Adrenal gland (tissue), 19 donors: ENCODE measurements at places on chromosomes 6 and 20.

GRCh38 chr20:10415013-10415650 is 18.9 kb downstream of the MKKS start:
- no peaks in the 10 kb centered on the region for H3K27me3 ChIP-seq
- no peak for DNase-seq
- no peaks in the 10 kb centered on the region for H3K4me1 ChIP-seq
- no peak overlapping the region for H3K27ac ChIP-seq
- peaks cover 11% of the 10 kb centered on the region for H3K36me3 ChIP-seq

DNA sequence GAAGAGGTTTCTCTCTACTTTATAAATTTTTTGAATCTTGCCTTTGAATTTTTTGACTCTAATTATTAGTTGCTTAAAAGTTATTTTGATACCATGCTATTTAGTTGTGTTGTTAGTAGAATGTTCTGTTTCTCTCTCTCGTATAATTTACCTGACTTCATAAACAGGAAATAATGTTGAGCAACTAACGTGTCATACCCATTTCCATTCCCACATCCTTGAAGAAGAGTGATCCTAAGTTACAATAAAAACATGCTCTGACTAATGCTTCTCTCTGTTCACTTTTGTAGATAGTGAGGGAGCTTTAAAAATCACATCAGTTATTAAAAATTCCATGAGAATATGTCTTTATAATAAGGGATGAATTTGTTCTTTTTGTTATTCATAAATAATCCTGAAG is 69.7 kb downstream of the SAMD5 start:
- no peak for DNase-seq
- no peaks in the 10 kb centered on the region for H3K4me1 ChIP-seq
- H3K27me3 ChIP-seq: no peaks in the 10 kb centered on the region
- no peak overlapping the region for H3K4me3 ChIP-seq
- H3K27ac ChIP-seq: no peak overlapping the region

DNA sequence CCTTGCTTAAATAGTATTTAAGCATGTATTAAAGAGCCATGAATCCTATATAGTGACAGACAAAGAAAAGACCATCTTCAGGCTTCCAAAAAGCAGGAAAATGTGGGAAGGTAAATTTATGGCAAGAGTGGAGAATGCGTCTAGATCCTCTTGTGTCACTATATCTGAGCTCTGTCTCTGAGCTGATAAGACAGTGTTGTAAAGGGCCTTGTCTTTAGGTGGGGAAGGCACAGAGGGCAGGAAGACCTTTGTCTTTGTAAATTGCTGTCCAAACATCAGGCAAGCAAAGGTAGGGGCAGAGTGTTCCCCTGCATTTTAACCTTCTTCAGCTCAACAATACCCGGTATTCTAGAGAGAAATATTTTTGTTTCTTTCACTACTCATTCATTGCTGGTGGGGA is 33.9 kb upstream of the MBOAT1 start:
- H3K4me3 ChIP-seq: no peak overlapping the region
- no peak overlapping the region for H3K27ac ChIP-seq
- no peaks in the 10 kb centered on the region for H3K36me3 ChIP-seq
- no peak for DNase-seq
- H3K4me1 ChIP-seq: no peaks in the 10 kb centered on the region
- H3K27me3 ChIP-seq: no peaks in the 10 kb centered on the region

DNA sequence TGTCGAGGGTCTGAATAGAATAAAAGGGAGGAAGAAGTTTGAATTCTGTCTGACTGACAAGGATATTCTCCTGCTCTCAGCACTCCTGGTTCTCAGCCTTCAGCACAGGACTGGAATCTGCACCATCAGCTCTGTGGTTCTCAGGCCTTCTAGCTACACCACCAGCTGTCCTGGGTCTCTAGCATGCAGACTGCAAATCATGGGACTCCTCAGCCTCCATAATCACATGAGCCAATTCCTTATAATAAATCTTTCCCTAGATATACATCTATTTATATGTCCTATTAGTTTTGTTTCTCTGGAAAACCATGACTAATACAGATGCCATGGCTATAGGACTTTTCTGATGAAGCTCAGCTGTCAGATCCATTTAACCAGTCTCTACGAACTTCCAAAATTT is 132.8 kb upstream of the ECI2 start:
- H3K27ac ChIP-seq: no peak overlapping the region
- no peaks in the 10 kb centered on the region for H3K36me3 ChIP-seq
- H3K4me3 ChIP-seq: no peak overlapping the region
- no peaks in the 10 kb centered on the region for H3K4me1 ChIP-seq

DNA sequence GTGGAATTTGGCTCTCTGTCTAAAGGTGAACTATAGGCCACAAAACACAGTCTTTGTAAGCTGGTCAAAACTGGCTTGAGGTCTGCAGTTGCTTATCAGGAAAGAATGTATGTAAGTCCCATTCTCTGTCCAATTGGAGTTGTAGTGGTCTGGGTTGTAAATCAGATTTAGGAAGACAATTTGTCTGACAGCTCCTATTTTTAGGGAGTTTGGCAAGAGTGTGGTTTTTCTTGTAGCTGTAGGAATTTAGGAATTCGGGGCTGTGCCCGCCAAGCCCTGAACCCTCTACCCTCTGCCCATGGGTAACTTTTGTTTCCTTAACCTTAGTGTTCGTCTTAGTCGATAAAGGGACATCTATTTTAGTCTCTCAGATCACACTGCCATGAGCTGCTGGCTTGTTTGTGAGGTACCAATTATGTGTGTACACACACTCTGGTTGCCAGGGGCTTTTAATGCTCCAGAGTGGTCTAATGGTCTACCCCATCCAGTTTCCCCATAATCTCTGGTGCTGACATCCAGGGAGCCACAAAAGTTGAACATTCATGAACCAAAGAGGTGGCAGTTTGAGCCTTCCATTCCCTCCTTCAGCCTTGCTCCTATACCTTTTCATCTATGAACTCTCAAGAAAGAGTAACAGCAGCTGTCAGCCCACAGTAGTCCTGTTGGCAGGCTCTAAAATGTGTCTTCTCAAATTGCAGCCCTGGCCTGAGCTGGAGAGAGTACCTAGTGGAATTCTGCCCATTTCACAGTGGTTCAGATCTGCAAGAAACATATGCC is 93.0 kb downstream of the ANKRD6 start:
- H3K4me1 ChIP-seq: no peaks in the 10 kb centered on the region
- no peak overlapping the region for H3K4me3 ChIP-seq
- DNase-seq: no peak
- no peaks in the 10 kb centered on the region for H3K27me3 ChIP-seq
- H3K27ac ChIP-seq: no peak overlapping the region
- H3K36me3 ChIP-seq: no peaks in the 10 kb centered on the region

- no peak for DNase-seq
- no peak overlapping the region for H3K4me3 ChIP-seq
- H3K36me3 ChIP-seq: no peaks in the 10 kb centered on the region
- no peaks in the 10 kb centered on the region for H3K4me1 ChIP-seq
These were observed 68.6 kb upstream of the FBXL4 start for GRCh38 chr6:99016355-99016754.

- H3K27me3 ChIP-seq: no peaks in the 10 kb centered on the region
- no peak overlapping the region for H3K27ac ChIP-seq
- H3K4me1 ChIP-seq: no peaks in the 10 kb centered on the region
- no peak for DNase-seq
These were observed 71.5 kb upstream of the LAMP5 start for GRCh38 chr20:9442858-9443257.

- no peaks in the 10 kb centered on the region for H3K36me3 ChIP-seq
- H3K4me3 ChIP-seq: no peak overlapping the region
- no peak overlapping the region for H3K27ac ChIP-seq
- H3K27me3 ChIP-seq: no peaks in the 10 kb centered on the region
These were observed 73.7 kb downstream of the LYRM2 start for GRCh38 chr6:89564752-89565427.

GRCh38 chr20:24916412-24916811 is 32.7 kb upstream of the CST7 start:
- DNase-seq: no peak
- H3K27me3 ChIP-seq: no peaks in the 10 kb centered on the region
- H3K27ac ChIP-seq: no peak overlapping the region
- H3K4me1 ChIP-seq: no peaks in the 10 kb centered on the region
- H3K36me3 ChIP-seq: no peaks in the 10 kb centered on the region

DNA sequence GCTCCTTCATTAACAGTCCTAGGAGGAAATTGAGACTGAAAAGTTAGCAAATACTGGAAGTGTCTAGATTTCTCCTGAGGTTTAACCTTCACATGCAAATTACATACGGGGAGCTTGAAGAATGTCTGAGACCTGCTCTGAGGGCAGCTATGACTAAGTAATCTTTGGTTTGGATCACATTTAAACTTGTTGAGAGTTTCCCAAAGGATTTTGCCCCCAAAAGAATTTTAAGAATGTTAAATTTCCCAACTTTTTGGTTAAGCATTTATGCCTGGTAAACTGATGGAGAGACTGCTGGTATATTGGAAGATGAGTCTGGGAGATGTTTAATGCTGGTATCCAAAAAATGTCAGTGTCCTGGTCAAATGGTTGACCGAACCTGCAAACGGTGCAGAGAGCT is 97.0 kb downstream of the RREB1 start:
- DNase-seq: no peak
- H3K4me1 ChIP-seq: peaks cover 17% of the 10 kb centered on the region
- H3K4me3 ChIP-seq: no peak overlapping the region
- H3K27ac ChIP-seq: no peak overlapping the region
- H3K27me3 ChIP-seq: no peaks in the 10 kb centered on the region
- no peaks in the 10 kb centered on the region for H3K36me3 ChIP-seq
